ENCODE measurements at places on chromosomes 2 and 18. TPM values are rescaled to one million over a fixed set of nuclear protein-coding genes. Genes with fewer than 3 reads are reported as not detected.

Gene KCNF1
- total RNA-seq = 49.4 TPM

Gene DNAH6
- 16.7 TPM for total RNA-seq

Gene IL1B
- 43.9 TPM for total RNA-seq

Gene PDE1A
- total RNA-seq = 74.2 TPM

Gene CCDC68
- 8.1 TPM for total RNA-seq

Gene RRM2
- total RNA-seq = not detected

Gene UGT1A7
- total RNA-seq = not detected

Gene BOLA3
- total RNA-seq = 27.0 TPM

Gene ERICH2
- 1.6 TPM for total RNA-seq

All from dorsolateral prefrontal cortex (tissue), 122 donors.